Psoas muscle (tissue), 8 donors: ENCODE measurements at places on chromosomes 1 and 21. TPM values are rescaled to one million over a fixed set of nuclear protein-coding genes. Genes with fewer than 3 reads are reported as not detected.

NUDT4B gene
- 12.5 TPM for polyA plus RNA-seq

MMP23B gene
- polyA plus RNA-seq, result 0.25 TPM

AMPD1 gene
- polyA plus RNA-seq, result 129 TPM

CELSR2 gene
- 6.9 TPM for polyA plus RNA-seq

SPATA21 gene
- 0.21 TPM for polyA plus RNA-seq

PRCC gene
- polyA plus RNA-seq, result 72.0 TPM

NTRK1 gene
- polyA plus RNA-seq, result 0.65 TPM

ANXA9 gene
- polyA plus RNA-seq, result 0.07 TPM

GPR161 gene
- polyA plus RNA-seq, result 0.67 TPM

- DNase-seq, result no peak
These were observed 1.2 kb downstream of the SZRD1 start for GRCh38 chr1:16367968-16368890.

DNA sequence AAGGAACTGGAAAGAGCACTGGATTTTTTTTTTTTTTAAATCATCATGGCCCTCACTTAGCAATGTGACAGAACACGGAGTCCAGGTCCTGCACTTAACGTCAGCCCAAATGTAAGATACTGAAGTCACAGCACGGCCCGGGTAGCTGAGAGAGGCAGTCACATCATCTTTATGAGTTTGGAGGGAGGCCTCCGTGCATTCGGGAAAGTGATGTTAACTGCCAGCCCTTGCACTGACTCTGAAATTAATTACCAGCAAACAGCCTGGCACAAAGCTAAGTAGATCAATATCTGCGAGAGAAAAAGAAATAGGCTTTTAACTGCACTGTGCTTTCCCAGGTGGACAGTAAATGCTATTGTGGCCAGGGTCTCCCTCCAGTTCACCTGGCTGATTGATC, 109.5 kb upstream of the ADAR start:
- DNase-seq, result no peak

- DNase-seq, result peak; percentile 17
These were observed 5.0 kb upstream of the HHIPL2 start for GRCh38 chr1:222552882-222553281.

- DNase-seq, result no peak
These were observed 101.7 kb downstream of the ADSS2 start for GRCh38 chr1:244350027-244350426.

DNA sequence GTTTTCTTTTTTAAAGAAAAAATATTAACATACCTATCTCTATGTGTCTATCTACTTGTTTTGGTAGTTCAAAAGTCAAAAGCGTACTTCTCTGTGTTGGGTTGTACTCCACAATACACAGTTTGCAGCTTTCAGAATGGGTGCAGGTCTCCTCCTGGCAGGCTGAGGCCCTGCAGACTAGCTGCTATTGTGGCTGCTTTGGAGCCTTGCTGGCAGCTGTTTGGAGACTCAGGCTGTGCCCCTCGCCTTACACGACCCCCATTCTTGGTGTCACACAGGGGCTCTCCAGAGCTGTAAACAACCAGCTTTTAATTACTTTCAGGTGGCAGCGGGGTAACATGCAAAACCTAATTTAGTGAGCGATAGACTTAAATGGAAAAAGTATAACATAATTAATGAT, 160.4 kb downstream of the DSCAM start:
- DNase-seq, result no peak

DNA sequence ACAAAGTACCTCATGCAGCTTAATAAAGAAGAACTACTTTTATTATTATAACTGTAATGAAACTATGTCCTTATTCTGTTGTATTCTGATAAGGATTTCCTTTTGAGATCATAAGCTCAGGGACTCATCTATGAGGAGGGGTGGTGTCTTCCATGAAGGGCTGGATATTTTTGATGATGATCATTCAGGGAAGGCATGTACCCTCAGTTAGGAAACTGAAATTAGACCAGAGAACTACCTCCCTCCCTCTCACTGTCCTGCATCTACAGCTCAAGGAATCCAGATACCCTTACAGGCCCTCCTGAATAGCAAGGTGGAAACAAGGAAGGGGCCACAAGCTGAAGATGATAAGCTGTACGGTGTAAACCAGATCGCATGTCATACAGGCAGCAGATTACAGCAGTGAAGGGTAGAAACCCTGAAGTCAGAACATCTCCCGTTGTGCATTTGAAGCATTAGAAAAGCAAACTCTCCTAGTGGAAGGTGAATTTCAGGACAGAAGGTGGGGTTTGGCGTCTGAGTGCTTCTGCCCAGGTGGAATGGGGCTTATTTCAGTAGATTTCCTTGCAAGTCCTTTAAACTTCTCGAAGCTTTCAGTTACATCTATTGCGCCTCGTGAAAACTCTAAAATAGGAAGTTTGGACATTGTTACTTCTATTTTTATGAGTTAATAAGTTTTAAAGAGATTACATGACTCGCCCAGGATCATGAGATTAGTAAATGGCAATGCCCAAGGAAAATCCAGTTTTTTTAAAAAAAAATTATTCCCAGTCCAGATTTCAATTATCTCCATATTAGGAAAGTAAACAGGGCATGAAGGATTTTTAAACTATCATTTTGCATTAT, 101.1 kb upstream of the HNRNPU start:
- no peak for DNase-seq

DNA sequence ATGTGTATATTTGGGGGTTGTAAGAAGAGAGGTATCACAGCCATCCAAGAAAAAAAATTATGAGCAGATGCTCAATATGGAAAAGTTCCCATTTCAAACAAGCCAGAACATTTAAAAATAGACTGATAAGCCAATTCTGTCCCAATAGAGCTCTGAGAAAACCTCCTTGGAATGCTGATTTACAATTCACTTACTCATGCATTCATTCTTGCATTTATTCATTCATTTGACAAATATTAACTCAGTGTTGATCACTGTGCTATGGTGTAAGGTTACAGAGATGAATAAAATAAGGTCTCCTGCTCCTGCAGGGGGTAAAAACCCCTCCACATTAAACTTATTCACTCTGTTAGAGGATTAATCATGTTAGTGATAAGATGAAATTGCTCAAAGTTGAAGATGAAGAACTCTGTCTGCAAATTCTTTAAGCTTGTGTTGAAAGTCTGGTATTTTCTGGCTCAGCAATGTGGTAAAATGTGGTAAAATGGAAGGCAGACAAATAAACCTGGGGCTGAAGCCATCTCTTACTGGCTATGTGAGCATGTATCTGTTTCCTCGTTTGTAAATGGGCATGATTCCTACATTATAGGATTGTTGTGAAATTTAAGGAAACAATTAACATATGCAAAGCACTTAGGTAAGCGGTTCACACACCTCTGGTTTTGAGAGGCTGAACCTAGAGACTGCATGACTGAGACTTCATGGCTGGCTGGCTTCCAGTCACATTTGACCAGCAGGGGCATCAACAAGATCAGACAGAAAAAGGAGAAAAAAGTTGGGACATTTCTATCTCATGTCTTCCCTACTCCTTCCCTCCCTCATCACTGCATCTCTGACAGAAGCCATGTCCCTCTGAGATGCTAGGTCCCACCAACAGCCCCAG, 45.0 kb upstream of the DAB1 start:
- no peak for DNase-seq

- no peak for DNase-seq
These were observed 8.3 kb downstream of the ELF3 start for GRCh38 chr1:202018468-202019234.

GRCh38 chr1:114574365-114574764, 7.0 kb downstream of the BCAS2 start:
- no peak for DNase-seq

- no peak for DNase-seq
These were observed 7.0 kb downstream of the CFAP45 start for GRCh38 chr1:159892944-159893343.

DNA sequence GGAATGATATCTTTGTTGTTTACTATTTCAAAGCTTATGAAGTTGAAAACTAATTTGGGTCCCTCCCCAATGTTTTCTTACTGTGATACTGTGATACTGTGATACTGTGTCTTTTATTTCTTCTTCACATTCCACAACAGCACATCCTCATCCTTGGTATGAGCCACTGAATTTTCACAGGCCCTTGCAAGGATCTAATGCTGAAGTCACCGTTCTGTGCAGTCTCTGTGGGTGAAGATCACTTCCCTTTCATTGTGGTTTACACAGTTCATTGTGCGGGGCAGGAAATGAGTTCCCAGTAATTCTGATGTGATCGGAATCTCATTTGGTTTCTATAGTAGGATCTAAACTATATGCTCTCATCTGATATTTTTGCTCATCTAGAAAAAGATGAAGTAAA, 32.1 kb upstream of the PAXBP1 start:
- no peak for DNase-seq

DNA sequence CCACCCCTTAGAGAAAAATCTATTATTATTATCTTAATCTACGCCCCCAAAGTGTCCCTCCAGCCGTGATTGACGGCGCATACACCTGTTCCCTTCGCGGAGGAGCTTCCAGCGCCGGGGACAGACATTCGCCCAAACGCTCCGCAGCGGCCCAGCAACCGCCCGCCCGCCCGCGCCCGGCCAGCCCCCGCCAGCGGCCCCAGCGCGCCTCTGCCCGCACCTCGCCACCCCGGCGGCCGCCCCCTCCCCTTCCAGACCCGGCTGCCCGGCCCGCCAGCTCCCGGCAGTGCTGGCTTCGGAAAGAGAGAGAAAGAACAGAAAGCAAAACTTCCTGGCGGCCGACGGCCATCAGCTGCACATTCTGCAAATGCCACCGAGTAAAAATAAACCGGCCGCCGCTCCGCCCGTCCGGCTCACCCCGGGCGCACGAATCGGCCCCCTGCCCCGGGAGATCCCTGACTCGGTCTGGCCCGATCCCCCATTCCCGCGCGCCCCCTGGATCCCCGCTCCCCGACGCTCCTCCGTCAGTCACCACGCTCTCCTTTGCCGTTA, 1.6 kb downstream of the CASZ1 start:
- peak; percentile 86 for DNase-seq

DNA sequence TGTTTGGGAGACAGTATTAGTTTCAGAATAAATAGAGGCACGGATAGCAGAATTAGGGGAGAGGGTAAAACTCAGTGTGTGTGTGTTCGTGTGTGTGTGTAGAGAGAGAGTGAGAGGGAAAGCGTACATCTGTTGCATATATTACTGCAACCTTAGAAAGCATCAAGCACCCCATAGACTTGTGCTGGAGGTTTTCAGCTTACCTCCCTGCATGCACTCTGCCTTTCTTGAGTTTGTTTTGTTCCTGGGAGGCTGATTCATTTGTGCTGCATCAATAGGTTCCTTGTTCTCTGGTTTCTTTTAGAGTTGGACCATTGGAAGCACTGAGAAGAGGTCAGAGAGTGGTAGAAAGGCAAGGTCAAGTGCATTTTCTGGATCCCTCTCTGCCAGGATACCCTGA, 104.4 kb upstream of the KCNK1 start:
- no peak for DNase-seq

DNA sequence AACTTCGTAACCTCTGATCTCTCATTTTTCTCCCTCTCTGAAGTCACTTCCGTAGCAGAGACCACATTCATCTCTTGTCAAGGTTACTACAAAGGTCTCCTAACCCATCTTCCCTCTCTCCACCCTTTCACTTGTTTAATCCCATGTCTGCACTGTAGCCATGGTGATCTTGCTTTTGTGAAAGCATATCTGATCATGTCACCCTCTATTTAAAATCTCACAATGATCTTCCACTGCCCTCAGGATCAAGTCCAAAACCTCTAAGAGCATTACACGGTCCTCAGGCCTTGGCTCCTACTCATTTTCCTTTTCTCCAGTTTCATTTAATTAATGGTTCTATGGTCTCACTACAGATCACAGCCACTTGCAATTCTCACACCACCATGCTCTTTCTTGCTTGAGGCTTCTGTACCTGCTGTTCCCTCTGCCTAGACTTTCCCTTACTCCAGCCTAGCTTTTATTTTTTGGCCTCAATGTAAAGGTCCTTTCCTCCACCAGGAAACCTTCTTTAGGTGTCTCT, 12.1 kb downstream of the ARHGEF11 start:
- DNase-seq, result no peak
